ENCODE measurements at places on chromosomes 6 and 20. TPM values are rescaled to one million over a fixed set of nuclear protein-coding genes. Genes with fewer than 3 reads are reported as not detected.

OTOR gene
- not detected for total RNA-seq

DNA sequence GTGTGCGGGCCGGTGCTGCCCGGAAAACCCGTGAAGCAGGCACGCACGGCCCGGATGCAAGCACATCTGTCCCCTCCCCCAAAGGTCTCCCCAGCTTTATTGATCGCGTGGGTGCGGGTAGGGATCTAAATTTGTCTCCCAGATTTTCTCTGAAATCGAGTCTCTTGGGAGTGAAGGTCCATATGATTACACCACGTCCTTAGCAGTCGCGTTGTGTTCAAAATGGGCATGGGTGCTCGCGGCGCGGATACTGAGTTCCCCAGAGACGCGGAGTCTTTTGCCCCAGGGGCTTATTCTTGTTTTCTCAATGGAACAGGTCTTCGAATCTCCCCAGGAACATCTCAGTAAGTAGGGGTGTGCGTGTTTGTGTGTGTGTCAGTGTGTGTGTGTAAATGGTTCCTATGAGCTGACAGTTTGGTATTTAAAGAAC lies 2.8 kb upstream of the ZNF292 start:
- DNase-seq: no peak

DNA sequence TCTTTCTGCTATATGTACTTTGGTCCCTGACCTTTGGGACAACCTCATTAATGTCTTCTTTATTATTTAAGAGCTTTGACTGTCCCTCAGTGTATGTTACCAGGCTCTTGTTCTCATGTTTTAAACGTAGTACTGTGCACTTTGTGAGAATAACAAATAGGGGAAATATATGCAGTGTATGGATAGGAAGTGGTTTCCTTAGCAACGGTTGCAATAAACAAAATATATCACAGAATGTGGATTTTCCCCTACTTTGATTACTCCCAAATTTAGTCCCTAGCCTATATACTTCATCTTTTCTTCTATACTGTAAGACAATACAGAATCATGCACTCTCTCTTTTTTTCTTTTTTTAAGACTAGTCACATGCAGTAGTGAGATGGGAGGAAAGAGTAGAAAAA lies 123.8 kb upstream of the AKIRIN2 start:
- no peak for DNase-seq

- DNase-seq: no peak
These were observed 44.6 kb downstream of the DPPA5 start for GRCh38 chr6:73309535-73309784.

- DNase-seq: no peak
These were observed 567.4 kb downstream of the C6orf118 start for GRCh38 chr6:164741938-164742451.

NCOA3 gene
- 14.9 TPM for total RNA-seq

- peak; percentile 88 for DNase-seq
These were observed 25.5 kb downstream of the DCDC2 start for GRCh38 chr6:24332317-24332716.

SCRT2 gene
- not detected for total RNA-seq

GRCh38 chr6:111482188-111482958 lies 645 bp downstream of the REV3L start:
- DNase-seq: peak; percentile 33

GRCh38 chr6:36605143-36605542 lies 11.0 kb downstream of the SRSF3 start:
- no peak for DNase-seq

- DNase-seq: no peak
These were observed 42.7 kb downstream of the CD2AP start for GRCh38 chr6:47520282-47520681.

- DNase-seq: no peak
These were observed 110.6 kb upstream of the SIRPA start for GRCh38 chr20:1784586-1784985.

DNA sequence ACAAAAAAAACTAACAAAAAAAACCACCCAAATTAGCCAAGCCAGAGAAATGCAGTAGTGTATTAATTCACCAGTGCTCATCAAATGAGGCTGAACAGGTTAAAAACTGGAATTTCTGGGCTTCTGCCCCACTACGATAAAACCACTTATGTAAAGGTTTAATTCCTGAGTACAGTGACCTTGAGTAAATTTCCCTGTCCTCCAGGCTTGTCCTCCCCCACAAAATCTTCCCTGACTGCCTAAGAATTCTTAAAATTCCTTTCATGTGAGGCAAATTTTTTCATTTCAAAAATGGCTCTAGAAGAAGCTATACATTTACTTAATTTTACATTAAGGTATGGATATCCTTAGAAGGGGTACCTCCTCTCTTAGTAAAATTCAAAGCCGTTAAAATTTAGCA lies 80.1 kb upstream of the ID4 start:
- peak; percentile 64 for DNase-seq

DNA sequence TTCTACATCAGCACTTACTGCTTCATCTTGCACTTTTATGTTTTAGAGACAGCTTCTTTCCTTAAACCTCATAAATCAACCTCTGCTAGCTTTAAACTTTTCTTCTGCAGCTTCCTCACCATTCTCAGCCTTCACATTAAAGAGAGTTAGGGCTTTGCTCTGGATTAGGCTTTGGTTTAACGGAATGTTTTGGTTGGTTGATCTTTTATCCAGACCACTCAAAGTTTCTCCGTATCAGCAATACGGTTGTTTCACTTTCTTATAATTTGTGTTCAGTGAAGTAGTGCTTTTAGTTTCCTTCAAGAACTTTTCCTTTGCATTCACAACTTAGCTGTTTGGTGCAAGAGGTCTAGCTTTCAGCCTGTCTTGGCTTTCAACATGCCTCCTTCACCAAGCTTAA lies 40.4 kb downstream of the DNAAF9 start:
- no peak for DNase-seq

HLA-DQB1 gene
- total RNA-seq: not detected

- no peak for DNase-seq
These were observed 78.8 kb downstream of the COL21A1 start for GRCh38 chr6:56168596-56168995.
